Hematopoietic multipotent progenitor cell treated with erythropoietin and hydrocortisone succinate and interleukin-3 and kit ligand, for 6 days (in vitro differentiated cells): ENCODE measurements at places on chromosomes 13 and 19.

GRCh38 chr13:58397596-58398387, 766.2 kb downstream of the PCDH17 start:
- DNase-seq = no peak

DNA sequence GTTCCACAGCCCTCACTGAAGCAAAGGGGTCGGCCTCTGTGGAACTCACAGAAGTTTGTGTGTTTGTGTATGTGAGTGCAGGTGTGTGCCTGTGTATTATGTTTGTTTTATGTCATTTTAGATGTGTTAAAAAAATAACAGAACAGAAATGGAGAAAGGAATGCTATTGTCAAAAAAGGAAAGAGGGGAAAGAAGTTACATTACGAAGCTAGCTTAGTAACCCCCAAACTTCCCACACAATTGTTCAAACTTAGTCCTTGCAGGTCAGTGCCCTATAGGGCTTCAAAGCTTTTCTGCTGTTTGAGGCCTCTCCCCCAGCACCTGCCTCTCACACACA, 1505.6 kb upstream of the SLC10A2 start:
- DNase-seq = no peak

GRCh38 chr19:41616792-41617621, 9.9 kb downstream of the CEACAM4 start:
- DNase-seq = peak; percentile 59

DNA sequence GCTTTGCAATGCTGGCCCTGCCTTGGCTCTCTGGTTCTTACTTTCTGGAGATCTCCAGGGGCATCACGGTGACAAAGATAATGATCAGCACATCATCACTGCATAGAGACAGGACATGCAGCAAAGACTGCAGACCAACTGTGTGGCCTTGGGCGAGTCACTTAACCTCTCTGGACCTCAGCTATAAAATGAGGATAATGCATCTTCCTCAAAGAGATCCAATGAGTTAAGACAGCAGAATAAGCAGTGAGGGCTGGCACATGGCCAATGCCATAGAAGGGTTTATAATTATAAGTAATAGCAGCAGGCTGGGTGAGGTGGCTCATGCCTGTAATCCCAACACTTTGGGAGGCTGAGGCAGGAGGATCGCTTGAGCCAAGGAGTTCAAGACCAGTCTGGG, 2.4 kb downstream of the MAG start:
- DNase-seq = peak; percentile 49

- DNase-seq = no peak
Observed at GRCh38 chr13:42996584-42996983, 4.5 kb upstream of the EPSTI1 start.

DNA sequence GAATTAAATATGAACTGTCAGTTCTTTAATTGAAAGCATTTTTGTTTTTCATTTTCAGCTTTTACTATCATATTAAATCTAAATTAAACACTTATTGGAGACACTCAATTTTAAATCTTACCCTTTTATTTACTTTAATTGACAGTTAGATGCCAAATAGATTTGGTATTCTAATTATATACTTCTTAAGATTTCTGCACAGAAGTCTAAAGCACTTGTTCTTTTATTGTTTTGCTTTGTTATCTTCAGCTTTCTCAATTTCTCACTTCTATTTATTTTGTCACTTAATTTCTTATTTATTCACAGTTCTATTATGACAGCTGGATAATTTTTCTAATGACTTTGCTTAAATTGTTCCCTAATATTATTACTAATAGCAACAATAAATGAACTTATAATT, 1397.3 kb upstream of the MIR17HG start:
- no peak for DNase-seq

- no peak for DNase-seq
Observed at GRCh38 chr13:41935501-41935900, 25.4 kb downstream of the VWA8 start.

DNA sequence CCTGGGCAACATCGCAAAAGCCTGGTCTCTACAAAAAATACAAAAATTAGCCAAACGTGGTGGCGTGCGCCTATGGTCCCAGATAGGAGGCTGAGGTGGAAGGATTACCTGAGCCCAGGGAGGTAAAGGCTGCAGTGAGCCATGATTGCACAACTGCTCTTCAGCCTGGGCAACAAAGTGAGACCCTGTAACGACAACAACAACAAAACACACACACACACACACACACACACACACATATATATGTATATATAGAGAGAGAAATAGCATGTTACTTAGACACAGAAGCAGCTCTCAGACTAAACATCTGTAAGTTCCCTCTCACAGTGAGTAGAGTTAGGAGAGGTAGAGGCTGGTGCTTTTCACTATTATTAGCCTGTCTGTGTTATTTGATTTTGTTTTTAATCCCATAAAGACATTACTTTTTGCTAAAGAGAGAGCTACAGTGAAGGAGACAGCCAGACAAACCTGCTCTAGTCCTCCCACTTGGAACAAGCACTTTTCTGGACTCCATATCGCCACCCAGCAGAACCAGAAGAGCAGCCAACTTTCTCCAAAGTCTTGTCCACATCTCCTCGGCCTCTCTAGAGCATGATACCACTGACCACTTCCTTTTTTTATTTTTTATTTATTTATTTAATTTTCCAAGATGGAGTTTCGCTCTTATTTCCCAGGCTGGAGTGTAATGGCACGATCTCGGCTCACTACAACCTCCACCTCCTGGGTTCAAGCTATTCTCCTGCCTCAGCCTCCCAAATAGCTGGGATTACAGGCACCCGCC, 2.8 kb upstream of the LIN7B start:
- DNase-seq = no peak

DNA sequence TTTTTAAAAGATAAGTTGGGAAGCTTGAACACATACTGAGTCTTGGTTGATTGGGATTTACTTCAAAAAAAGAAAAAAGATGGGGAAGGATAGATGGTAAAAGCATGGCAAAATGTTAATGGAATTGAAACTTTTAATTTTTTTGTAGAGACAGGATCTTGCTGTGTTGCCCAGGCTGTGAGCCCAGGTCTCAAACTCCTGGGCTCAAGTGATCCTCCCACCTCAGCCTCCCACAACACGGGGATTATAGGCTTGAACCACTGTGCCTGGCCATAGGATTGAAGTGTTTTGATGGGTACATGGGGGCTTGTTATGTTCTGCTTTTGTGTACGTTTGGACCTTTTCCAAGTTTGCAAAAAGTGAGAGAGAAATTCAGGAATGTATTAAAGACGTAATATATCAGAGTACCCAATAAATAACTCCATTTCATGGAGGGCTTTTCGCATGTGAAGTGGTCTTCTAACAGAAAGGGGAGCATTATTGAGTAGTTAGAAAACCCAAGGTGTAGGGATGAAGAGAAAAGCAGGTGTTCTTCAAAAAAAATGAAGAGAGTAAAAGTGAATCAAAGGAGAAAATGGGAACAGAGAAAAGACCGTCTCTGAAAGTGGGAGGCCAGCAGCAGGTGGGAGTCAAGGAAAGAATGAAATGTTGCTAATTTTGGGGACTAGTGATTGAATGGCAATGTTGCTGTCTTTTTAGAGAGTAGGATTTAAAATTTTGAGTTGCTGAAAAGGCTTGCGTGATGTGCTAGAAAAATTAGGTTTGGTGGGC, 55.2 kb downstream of the GARRE1 start:
- DNase-seq = no peak

DNA sequence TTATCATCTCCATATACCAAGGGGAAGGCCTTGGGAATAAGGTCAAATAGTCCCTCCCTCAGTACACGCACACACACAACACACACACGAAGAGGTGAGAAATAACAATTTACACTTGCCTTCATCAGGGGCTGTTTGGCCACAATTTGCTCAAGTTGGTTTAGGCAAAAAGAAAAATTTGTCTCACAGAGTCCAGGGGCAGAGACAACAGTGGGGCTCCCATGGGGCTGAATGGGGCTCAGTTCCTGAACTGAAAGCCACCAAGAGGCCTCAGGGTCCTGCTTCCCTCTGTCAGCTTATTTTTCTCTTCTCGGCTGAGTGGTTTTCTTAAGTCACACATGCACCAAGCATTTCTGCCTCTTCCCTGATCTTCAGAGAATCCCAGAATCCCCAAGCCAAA, 35.5 kb downstream of the PCDH8 start:
- DNase-seq = no peak

- DNase-seq = no peak
Observed at GRCh38 chr13:37181620-37182019, 76.2 kb upstream of the CSNK1A1L start.

DNA sequence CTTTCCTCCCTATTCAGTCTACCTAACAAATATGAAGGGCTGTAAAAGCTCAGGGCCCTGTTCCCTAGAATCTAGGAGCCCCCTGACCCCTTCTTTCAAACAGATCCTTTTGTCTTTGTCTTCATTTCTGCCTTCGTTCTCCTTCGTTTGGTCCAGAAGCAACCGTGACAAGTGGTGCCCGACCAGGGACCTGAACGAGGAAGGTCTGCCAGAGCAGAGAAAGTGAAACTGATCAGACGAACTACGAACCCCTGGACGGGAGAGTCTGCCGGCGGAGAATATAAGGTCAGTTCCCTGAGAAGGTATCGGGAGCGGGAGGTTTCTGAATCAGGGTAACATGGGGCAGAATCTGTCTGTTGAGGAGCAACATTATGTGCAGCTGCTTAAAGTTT, 751 bp downstream of the ERVK3-1 start:
- no peak for DNase-seq

GRCh38 chr19:17338433-17339078, 1.2 kb downstream of the GTPBP3 start:
- no peak for DNase-seq

DNA sequence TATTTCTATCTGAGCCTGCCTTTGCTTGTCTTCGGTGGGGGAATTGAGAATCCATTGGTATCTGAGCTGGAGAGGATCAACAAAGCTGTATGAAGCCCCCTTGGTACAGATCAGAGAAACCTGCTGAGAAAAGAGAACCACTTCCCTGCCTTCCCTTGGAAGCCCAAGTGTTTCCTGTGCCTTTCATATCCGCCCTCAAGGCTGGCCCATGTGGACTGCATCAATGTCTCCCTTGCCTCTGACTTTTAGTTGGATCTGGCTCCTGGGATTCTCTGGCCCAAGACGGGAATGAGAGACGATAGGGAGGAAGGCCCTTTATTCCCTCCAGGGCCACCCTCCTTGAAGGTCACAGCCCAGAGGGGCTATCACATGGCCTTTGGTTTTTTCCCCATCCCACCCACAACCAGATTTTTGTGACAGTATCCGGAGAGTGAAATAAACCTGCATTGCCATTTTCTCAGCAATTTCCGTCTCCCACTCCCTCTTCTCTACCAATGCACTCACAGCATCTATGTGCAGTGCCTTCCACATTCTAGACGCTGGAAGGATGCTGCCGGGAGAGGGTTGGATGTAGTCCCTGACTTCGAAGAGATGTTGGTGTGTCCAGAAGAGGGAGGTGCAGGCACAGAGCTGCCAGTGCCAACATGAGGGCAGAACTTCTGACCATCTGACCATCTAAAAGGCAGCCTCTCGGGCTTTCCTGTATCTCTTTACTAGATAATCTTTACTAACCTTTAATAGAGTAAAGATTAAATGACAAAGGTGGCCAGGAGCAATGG, 63.8 kb downstream of the KCTD15 start:
- no peak for DNase-seq

DNA sequence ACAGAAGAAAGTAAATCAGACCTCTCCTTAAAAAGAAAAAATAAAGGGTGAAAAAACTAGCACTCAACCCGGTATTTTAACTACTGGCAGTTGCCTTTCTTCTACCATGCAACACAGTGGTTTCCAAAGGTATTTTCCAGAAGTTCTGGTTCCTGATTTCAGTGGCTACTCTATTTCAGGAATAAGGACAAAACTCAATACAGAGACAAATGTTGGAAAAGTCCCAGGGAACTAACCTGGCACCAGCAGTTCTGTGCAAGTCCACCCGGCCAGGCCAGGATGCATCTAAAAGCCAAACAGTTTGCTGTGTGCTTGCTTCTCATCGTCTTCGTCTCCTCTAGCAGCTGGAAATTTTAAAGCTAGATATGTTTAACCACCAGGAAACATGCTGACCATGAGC, 52.5 kb downstream of the FOXO1 start:
- DNase-seq = no peak

DNA sequence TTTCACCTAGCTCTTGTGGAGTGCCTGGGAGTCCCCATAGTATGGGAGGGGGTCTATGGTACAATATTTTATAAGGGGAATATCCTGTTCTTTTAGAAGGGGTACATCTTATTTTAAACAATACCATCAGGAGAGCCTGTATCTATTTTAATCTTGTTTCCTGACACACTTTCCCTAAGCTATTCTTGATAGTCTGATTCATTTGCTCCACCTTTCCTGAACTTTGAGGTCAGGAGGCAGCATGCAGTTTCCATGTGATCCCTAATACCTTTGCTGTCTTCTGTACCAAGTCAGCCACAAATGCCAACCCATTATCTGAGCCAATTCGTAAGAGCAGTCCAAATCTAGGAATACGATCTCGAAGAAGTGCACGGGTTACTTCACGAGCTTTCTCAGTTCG, 86.2 kb downstream of the SLC25A15 start:
- no peak for DNase-seq

GRCh38 chr19:1252221-1252820, 3.9 kb downstream of the MIDN start:
- DNase-seq = peak; percentile 84

GRCh38 chr19:8147582-8147978, 1.8 kb downstream of the FBN3 start:
- no peak for DNase-seq

DNA sequence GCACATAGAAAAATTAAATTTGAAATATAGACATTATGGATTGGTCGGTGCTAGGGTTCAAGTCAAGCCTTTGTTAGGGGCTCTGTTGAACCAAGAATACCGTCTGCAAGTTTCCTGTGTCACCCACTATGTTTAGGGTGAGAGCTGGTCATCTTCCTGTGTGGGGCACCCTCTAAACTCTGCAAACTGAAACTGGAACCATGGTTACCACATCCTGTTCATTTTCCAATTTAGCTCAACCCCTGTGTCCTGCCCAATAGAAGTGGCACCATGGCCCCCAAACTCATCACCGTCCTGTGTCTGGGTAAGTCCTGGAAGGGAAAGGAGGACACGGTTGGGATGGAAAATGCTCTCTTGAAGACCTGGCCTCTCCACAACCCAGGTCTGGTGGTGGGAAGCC, 29.9 kb downstream of the LAIR2 start:
- no peak for DNase-seq

GRCh38 chr13:54958781-54959180, 1930.2 kb downstream of the OLFM4 start:
- no peak for DNase-seq

GRCh38 chr19:31351855-31352195, 2.6 kb upstream of the TSHZ3 start:
- no peak for DNase-seq

GRCh38 chr19:7623725-7624603, 5.4 kb downstream of the XAB2 start:
- no peak for DNase-seq
